ENCODE measurements at places on chromosomes 1 and 21. TPM values are rescaled to one million over a fixed set of nuclear protein-coding genes. Genes with fewer than 3 reads are reported as not detected.

The TENT5C gene
- 0.28 TPM for total RNA-seq

The RHBG gene
- total RNA-seq: 0.42 TPM

The DNASE2B gene
- total RNA-seq: not detected

The CRABP2 gene
- 27.3 TPM for total RNA-seq

The RYR2 gene
- 0.32 TPM for total RNA-seq

The LEMD1 gene
- total RNA-seq: 17.2 TPM

The RIPPLY3 gene
- total RNA-seq: 0.17 TPM

The GPR25 gene
- not detected for total RNA-seq

The PLEKHA6 gene
- total RNA-seq: 94.9 TPM

The IGSF3 gene
- 15.3 TPM for total RNA-seq

The CD1B gene
- not detected for total RNA-seq

The FCRL6 gene
- total RNA-seq: not detected

The RHD gene
- total RNA-seq: not detected

The NSL1 gene
- 47.2 TPM for total RNA-seq

The CORT gene
- 0.73 TPM for total RNA-seq

The OR2L5 gene
- not detected for total RNA-seq

The AMPD1 gene
- total RNA-seq: not detected

The RGS1 gene
- total RNA-seq: not detected

The MSH4 gene
- total RNA-seq: 0.54 TPM

The LEPROT gene
- 70.8 TPM for total RNA-seq

The B3GALT5 gene
- 48.2 TPM for total RNA-seq

The ZNF593OS gene
- not detected for total RNA-seq

The ATP5PF gene
- total RNA-seq: 95.2 TPM

The SETDB1 gene
- total RNA-seq: 64.9 TPM

The KCNK2 gene
- 1.1 TPM for total RNA-seq

The CELA3A gene
- not detected for total RNA-seq

The CTSK gene
- total RNA-seq: 5.9 TPM

The IGSF21 gene
- not detected for total RNA-seq

The CA14 gene
- 1.0 TPM for total RNA-seq

The TYW3 gene
- total RNA-seq: 31.3 TPM

The ARMH1 gene
- total RNA-seq: 4.7 TPM

The ORC1 gene
- total RNA-seq: 15.5 TPM

The LCE3E gene
- not detected for total RNA-seq

The SLAMF1 gene
- not detected for total RNA-seq

The RXRG gene
- total RNA-seq: not detected

The RGS4 gene
- not detected for total RNA-seq

The EDEM3 gene
- total RNA-seq: 44.5 TPM

The DIPK1A gene
- 4.9 TPM for total RNA-seq

The ABCG1 gene
- 0.19 TPM for total RNA-seq

The UBL4B gene
- not detected for total RNA-seq

The TSPEAR gene
- total RNA-seq: not detected

The SYNC gene
- total RNA-seq: 0.51 TPM

The HCRTR1 gene
- not detected for total RNA-seq

The DENND2C gene
- total RNA-seq: 1.2 TPM

The PRR9 gene
- total RNA-seq: not detected

The ZNF281 gene
- total RNA-seq: 26.5 TPM
